ENCODE measurements at places on chromosomes 12 and 14.

- no peak for DNase-seq
These were observed 3.7 kb upstream of the RTL1 start for GRCh38 chr14:100907240-100907639.

- DNase-seq, result no peak
These were observed 62.7 kb downstream of the TTLL5 start for GRCh38 chr14:75723716-75724115.

DNA sequence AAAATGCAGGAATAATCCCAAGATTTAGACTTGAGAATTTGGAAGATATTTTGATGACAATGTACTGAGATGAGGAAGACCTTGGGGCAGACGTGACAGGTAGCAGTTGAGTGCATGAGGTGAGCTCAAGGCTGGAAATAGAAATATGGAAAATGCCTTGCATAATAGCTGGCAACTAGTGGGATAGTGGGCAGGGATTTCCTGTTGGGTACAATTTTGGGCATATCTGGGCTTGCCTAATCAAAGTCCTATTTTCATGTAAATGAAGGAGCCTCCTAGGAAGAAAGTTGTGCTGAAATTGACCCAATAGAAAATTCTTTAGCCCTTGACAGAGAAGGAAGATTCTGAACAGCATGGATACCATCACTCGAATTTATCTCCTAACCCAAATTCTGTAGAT, 6.4 kb upstream of the GLIPR1 start:
- no peak for DNase-seq

GRCh38 chr12:14252697-14253096, 112.8 kb upstream of the ATF7IP start:
- DNase-seq, result no peak

GRCh38 chr14:69704319-69704718, 62.6 kb upstream of the SRSF5 start:
- no peak for DNase-seq
